Activated CD4-positive, alpha-beta T cell treated with anti-CD3 and anti-CD28 coated beads for 1 hour (primary cell): ENCODE measurements at places on chromosomes 5 and 9.
A peak's percentile ranks its signal among the peaks of the same experiment; 100 is the strongest.

GRCh38 chr5:66982056-66982387, 214.6 kb downstream of the CD180 start:
- DNase-seq, result no peak

- DNase-seq, result no peak
Measured at GRCh38 chr5:132010989-132011621, 353 bp downstream of the ACSL6 start.

GRCh38 chr9:37399336-37399735, 23.2 kb upstream of the GRHPR start:
- DNase-seq, result no peak

GRCh38 chr9:78470216-78470615, 173.3 kb downstream of the PSAT1 start:
- no peak for DNase-seq

DNA sequence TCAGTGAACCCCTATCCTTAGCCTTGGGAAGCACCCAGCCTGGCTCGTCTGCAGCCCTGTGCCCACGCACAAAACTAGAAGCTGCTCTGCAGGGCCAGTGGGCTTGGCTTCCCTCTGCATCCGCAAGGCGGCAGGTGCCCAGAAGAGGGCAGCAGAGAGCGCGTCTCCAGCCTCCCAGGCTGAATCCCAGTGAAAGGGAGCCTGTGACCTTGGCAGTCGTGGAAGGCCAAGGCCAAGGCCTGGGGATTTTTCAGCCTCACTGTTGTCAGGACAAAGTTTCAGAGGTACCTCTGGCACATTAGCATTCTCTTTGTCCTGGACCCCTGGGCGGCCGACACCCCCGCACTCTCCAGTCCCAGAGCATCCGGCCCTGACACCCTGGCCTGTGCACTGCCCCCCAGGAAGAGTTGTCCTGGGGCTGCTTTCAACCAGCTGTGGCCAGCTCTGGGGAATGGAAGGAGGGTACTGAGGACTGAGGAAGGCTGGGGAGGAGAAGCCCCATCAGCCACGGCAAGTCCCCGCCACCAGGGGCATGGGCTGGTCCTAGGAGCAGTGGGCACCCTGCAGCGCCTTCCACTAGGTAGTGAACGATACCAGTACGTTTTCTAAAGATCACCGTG, 63.6 kb upstream of the IL17B start:
- DNase-seq, result peak; percentile 55

DNA sequence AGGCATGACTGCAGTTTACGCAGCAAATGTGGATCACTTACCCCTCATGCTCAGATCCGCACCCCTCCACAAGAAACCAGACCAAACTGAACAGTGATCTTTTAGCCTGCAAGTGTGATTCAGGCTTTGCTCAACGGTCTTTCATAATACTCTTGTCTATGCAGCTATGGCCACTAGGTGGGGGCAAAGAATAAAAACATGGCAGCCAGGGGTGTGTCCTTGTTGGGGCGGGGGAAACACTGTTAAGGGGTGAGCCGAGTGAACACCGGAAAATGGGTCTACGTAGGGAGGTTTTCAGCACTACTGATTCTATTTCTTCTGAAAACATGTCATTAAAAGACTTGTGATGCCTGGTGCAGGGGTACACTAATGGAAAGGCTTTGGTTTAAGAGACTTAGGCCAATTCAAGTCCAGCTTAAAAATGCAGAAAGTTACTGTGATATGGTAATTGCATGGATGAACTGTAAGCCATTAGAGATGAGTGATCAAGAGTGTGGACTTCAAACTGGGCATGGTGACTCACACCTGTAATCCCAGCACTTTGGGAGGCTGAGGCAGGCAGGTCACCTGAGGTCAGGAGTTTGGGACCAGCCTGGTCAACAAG, 49.9 kb upstream of the GPR151 start:
- DNase-seq, result no peak

- no peak for DNase-seq
Measured at GRCh38 chr9:112819635-112820496, 69.3 kb downstream of the SNX30 start.

GRCh38 chr5:129112295-129112694, 17.7 kb downstream of the ISOC1 start:
- no peak for DNase-seq
